ENCODE measurements at places on chromosomes 12 and 14.
A peak's percentile ranks its signal among the peaks of the same experiment; 100 is the strongest.

GRCh38 chr12:23887055-23887835 is 62.2 kb downstream of the SOX5 start:
- no peak for DNase-seq

- no peak for DNase-seq
Measured at GRCh38 chr12:116603546-116604177, 44.5 kb downstream of the MAP1LC3B2 start.

DNA sequence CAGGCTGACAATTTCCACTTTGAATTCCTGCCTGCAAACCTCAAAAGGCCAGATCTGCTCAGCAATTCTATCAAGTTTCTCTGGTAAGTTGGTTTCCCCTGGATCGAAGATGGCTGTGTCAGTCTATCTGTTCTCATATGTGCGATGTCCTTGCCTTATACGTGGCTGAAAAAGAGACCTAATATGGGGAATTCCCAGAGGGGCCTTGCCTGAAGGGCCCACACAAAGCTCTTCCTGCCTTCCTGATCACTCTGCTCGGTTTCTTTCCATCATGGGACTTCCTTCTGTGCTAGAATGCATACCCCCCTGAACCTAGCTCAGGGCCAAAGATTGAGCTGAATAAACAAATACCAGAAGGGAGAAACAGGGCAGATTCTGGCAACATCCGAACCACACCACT is 13.2 kb downstream of the TCL1B start:
- no peak for DNase-seq

DNA sequence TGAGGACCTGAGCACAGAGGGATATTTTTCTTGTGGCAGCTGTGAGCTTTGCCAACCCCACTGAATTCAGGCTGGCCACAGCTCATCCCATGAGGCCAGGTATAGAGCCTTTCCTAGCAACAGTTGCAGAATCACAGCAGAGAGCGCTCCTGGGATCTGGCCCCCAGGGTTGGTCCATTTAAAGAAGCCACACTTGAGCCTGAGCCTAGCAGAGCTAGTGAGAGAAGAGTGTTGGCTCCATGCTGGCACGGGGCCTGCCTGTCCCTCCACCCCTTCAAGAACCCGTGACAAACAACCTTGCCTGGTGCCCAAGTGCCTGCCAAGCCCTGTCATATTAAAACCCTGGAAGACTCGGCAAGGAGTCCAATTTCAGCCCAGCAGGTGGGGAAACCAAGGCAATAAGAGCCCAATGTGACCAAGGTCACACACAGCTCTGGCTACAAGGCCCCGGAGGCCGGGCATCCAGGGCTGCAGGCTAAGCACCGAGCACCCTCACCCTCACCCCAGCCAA is 91.6 kb downstream of the LRRC74A start:
- DNase-seq = no peak

DNA sequence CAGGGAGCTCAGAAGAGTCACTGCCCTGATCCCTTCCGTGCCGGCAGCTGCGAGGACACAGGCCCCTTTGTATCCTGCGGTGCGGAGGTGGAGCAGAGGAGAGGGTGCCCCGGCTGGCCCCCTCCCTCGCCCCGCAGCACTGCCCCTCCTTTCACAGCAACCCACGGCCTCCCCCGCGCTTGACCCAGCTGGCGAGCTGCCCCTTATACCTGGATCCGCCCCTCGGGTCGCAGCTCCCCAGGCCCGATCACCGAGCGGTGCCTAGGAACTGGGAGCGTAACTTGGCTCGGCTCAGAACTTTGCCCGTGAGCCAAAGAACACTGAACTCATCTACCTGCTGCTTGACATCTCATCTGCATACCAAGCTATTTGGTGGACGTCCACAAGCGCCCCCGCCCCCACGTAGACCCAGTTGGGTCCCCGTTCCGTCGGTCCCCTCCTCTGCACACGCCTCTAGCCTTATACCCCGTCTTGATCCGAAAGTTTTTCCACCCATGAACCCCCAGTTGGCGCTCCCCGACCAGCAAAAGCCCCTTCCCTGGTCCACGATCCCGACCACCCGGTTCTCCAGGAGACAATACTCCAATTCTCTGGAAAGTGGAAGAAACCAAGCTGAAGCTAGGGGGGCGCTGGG is 697 bp upstream of the DNAJC14 start:
- DNase-seq = peak; percentile 37

GRCh38 chr12:10068644-10069043 is 30.1 kb downstream of the CLEC1A start:
- no peak for DNase-seq

GRCh38 chr14:79906994-79907393 is 304.3 kb downstream of the DIO2 start:
- no peak for DNase-seq

DNA sequence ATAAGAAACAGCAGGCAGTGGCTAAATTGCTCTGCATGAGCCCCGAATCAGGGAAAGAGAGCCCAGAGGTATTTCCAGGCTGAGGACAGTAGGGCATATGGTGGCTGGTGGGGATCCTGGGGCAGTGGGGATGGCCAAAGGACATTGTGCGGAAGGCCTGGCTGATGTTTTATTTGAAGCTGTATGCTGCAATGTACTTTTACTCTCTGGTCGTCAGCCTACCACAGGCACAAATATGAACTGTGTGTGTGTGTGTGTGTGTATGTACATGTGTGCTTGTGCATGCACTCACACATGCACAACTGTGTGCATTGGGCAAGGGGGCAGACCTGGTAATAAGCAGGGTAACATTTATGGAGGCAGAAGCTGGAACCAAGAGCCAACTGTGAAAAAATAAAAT is 74.7 kb upstream of the GZMB start:
- DNase-seq = no peak

DNA sequence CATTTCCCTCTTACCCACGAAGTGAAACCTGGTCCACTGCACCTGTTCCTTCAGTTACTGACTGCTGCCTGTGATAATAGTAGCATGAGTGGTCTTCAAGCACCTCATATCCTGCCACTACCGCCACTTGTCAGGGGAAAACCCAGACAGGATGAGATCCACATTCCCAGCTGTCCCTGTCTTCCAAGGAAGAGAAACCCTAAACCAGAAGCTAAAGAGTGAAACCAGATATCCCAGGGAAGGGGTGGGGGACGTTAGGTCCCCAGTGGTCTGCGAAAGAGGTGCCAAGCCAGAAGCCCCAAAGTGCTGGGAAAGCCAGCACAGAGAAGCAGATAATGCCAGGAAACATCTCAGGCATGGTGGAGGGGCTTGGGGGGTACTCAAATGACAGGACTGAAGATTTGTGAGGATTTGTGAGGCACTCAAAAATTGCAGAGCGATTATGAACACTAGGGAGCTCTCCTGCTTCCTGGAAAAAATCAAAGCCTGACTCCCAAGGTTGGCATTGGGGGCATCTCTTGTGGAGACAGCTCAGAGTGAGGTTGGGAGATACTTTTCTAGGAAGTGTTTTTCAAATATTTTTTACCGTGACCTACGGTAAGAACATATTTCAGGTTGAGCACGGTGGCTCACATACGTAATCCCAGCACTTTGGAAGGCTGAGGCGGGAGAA is 77.9 kb downstream of the TMEM30B start:
- DNase-seq = no peak

GRCh38 chr14:99749142-99749541 is 44.1 kb upstream of the EML1 start:
- no peak for DNase-seq

- DNase-seq = no peak
Measured at GRCh38 chr14:72600551-72601330, 293.2 kb downstream of the DPF3 start.

- no peak for DNase-seq
Measured at GRCh38 chr12:27309293-27309994, 23.2 kb upstream of the BMAL2 start.

DNA sequence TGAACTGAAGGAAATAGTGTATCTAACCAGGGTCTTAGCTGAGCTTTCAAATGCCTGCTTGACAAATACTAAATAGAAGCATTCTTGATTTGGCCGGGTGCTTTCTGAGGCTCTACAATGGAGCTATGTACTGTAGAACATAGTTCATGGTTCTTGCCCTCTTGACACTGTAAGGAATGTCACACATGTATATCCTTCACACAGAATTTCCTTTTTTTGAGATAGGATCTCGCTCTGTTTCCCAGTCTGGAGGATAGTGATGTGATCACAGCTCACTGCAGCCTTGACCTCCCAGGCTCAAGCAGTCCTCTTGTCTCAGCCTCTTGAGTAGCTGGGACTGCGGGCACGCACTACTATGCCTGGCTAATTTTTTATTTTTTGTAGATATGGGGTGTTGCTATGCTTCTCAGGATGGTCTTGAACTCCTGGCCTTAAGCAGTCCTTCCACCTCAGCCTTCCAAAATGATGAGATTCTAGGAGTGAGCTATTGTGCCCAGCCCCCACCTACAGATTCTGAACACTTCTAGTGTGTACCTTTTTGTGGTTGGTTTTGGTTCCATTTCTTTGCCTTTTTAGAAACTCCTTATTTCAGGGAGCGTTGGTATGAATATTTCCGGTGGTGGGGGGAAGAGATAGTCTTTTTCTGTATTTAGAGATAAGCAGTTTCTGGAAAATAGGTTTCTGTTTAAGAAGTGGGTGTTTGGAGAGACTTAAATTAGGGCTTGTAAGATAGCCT is 4.2 kb downstream of the MLXIP start:
- DNase-seq = no peak

DNA sequence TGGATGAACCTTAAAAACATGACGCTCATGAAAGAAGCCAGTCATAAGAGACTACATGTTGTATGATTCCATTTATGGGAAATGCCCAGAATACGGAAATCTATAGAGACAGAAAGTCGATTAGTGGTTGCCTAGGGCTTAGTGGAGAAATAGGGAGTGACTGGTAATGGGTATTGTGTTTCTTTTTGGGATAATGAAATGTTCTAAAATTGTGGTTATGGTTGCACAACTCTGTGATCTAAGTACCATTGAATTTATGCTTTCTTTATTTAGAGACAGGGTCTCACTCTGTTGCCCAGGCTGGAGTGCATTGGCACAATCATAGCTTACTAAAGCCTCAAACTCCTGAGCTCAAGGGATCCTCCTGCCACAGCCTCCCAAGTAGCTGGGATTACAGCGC is 8.0 kb downstream of the RBMS2 start:
- no peak for DNase-seq

DNA sequence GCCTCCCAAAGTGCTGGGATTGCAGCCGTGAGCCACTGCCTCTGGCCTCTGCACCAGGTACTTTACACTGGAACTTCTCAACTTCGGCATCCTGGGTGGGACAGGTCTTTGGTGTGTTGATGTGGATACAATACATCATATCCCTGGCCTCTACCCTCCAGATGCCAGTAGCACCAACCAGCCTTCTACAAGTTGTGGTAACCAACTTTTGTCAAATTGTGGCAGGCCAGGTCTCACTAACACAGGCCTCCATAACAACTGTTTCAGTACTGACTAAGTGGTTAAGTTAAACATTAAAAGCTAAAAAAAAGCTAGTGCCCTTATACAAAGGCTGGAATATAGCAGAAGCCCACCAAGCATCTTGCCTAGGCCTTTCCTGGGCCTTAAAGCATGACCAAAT is 232.9 kb downstream of the PCNX1 start:
- DNase-seq = no peak

GRCh38 chr12:54199034-54199433 is 10.2 kb upstream of the SMUG1 start:
- DNase-seq = no peak

DNA sequence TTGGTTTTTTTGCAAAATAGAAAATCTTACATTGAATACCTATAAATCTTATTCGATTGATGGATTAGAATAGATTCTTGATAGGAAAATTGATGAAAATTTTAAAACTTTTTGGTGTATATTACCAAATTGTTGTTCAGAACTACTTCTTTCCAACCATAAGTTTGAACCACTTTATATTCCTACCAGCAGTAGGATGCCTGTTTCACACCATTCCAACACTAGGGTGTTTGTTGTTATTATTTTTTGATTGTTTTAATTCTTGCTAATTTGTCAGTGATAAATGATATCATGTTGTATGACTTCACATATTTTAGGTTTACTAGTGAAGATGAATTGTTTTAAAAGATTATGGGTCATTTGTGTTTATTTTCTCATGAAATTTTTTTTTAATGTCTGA is 43.4 kb downstream of the UTP20 start:
- no peak for DNase-seq

- no peak for DNase-seq
Measured at GRCh38 chr14:57189070-57189469, 79.6 kb downstream of the EXOC5 start.

- no peak for DNase-seq
Measured at GRCh38 chr12:3891201-3891600, 18.0 kb upstream of the PARP11 start.

Data from CD4-positive, alpha-beta T cell treated with Interleukin-15 for 1 hour (primary cell).